Activated naive CD4-positive, alpha-beta T cell (primary cell): ENCODE measurements at places on chromosomes 2 and 18.

GRCh38 chr2:96697476-96697875 lies 42.4 kb downstream of the LMAN2L start:
- no peak for DNase-seq

DNA sequence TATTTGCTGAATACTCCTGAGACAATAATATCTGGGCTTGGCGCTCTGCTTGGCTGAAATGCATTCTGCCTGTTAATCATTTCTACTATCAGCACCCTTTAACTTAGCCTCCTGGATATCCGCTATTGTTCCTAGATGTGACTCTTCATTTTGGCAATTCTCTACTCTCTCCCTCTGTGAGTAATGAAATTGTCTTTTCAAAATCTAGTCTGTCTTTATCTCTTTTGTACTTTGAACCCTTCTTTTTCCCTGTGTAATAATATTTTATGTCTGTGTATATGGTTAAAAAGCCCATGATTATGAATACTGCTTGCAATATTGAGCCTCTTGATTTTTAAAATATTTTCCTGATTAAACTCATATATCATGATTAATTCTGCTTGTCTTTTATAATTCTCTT lies 6.2 kb upstream of the REV1 start:
- DNase-seq, result no peak

GRCh38 chr18:24488824-24489493 lies 28.5 kb downstream of the HRH4 start:
- DNase-seq, result no peak

DNA sequence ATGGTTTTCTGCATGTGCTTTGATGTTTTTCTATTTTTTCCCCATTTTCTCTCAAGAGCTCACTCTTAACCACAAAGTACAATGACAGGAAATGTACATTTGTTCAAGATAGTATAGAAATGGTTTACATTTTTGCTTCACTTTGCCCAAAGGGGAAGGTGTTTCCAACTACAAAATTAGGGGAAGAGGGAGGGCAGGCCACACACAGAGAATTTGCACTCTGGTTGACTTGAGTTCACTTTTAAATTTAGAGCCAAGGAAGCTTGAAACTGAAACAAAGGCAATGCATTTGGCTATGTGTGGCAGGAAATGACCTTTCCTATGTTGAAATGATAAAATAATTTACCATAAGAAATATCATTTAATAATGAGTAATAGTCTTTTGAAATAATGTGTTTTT lies 19.1 kb upstream of the VIT start:
- DNase-seq, result no peak

DNA sequence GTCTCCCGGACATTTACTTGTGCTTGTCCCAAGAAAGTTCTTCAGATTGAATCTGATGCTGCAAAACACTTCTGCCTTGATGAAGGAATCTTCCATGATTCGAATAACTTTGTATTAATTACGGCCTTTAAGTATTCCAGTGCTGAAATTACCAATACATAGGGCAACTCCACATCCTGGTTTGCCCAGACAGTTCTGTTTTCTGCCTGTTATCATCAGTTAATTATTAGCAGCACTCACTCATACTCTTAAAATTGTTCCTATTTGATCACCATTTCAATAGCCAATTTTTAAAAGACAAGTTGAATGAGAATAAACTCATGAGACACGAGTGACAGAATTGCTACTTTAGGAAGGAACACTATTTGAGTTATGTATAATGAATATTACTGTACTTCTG lies 620.7 kb upstream of the ZEB2 start:
- DNase-seq, result no peak

DNA sequence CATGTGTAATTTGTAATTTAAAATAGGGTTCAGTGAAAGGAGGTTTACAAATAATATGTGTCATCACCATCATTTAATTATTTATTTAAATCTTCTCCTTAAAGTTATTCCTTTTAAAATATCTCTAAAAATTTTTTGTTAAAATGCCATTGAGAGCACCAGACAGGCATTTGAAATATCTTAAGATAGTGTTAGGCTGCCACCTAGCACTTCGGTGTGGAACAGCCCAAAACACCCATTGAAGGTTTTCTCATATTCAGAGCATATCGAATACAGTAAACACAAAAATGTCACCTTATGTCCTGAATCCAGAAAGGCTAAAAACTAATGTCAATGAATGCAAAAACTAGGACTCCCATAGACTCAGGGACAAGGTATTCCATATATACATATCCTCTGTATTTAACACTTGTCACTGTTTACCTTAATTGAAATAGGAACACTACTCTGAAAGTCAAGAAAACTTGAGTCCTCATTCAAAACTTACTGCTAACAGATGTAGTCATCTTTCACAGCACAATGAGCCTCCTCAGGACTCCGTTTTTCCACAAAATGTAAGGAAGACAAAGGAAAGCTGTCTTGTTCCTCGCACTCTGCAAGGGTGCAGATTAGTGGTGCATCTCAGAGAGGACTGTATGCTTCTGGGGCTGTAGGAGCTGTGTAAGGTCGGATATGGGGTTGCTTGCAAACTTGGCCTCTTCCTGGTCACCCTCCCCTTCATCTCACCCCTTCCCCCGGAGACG lies 329.5 kb downstream of the PAX3 start:
- DNase-seq, result no peak

DNA sequence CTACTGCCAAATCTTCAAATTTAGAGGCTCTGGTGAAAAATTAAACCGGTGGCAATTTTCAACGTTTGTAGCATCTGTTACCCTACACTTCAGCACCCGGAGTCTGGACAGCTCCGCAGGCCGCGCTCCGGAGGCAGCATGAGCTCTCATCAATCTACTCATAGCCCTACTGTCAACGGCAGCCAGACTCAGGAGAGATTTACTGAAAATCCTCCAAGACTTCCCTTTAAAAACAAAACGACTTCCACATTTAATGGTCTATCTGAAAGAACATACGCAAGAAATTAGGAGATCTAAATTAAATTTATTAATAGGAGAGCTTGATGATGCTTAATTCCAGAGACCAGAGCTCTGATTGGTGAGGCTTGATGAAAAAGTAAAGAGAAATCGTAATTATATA lies 970 bp upstream of the ADCYAP1 start:
- no peak for DNase-seq

DNA sequence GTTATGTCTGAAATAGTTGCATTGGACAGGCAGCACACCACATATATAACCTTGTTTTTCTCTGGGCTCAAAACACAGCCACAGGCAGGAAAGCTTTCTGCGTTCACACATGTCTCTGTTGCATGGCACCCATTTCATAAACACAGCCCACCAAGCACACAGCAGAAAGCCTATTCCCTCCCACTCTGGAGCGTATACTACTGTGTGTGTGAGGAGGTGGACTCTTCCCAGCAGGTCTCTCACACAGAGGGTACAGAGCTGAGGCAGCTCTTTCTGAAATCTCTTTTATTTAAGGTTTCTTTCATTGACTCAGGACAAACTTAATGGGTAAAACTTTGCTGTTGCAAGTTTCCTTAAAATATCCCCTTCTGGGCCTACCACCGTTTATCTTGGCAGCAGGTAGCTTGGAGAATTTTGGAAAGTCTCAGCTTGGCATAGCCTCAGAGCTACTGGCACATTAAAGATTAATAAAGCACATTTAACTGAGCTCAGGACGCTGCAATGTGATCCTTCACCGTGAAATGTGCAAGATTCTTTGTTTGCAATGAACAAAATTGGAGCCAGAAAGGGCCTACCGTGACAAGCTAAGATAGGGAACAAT lies 105.1 kb upstream of the NCKAP5 start:
- no peak for DNase-seq

DNA sequence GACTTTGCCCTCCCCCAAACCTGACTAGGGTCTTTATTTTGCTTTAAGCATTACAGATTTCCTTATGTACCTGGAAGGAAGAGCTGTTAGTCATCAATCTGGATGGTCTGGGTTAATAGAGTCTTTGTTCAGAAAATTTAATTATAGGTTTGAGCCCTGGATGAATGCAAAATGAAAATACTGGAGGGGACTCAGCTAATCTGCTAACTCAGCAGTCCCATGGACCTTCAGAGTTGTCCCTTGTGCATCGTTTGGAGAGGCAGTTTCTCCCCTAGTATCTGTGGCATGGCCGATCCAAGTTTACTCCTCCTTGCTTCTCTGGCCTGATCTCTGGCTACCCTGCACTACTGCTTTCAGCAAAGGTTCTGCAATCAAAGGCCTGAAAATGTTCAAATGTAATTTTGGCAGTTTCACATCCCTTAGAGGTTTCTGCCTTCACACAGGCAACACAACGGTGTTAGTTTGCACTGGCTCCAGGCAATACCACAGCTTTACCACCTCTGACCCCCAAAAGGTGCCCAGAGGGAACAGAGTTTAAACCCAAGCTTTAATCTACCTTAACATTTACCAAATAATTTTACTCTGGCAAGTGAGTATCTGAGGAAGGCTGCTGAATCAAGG lies 134.3 kb downstream of the THADA start:
- no peak for DNase-seq

GRCh38 chr2:23791030-23791429 lies 135.9 kb downstream of the ATAD2B start:
- no peak for DNase-seq

DNA sequence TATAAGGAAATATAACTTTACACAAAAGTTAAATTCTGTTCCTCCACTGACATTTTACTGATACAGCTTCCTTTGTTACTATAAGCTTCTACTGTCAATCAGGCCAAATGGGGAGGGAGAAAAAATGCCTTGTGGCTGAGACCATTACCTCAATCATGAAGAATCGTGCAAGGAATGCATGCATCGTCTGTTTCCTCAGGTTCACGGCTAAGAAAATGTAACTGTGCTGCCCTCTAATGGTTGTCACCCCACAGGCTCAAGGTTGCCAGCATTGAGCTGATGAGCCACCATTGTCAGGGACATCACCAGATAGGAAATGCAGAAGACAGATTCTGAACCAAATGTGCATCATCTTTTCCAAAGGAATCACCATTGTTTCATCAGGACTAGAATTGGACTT lies 426.9 kb downstream of the CDH2 start:
- DNase-seq, result no peak

DNA sequence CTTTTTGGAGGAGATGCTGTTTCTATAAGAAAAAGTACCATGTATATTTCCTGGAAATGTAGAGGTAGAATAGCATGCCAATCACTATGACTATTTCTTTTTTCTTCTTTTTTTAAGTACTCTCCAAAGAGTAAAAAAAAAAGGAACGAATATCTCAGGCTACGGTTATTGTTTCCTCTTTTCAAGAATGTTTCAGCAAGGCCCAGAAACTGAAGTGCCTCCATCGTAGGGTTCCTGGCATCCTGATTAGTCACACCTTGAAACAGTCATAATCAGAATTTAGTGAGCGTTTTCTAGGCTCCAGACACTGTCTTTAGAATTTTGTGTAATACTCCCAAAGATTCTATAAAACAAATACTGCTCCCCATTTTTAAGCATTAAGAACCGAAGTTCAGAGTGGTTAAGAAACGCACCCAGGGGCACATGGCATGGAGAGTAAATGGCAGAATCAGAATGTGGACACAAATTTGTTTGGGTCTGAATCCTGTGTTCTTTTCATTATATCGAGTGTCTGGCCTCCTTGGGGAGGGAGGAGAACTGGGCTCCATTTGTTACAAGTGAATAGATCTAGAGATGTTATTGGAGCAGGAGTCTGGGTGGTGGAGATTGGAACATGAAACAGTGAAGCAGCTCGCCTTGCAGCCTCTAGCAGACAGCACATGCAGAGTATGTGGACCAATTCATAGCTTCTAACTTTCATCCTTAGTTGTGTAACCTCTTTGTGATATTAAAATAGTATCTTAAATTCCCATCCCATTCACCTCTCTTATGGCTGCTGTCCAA lies 26.7 kb downstream of the ZEB2 start:
- DNase-seq, result no peak

- DNase-seq, result no peak
Observed at GRCh38 chr2:5121642-5122041, 570.5 kb upstream of the SOX11 start.

DNA sequence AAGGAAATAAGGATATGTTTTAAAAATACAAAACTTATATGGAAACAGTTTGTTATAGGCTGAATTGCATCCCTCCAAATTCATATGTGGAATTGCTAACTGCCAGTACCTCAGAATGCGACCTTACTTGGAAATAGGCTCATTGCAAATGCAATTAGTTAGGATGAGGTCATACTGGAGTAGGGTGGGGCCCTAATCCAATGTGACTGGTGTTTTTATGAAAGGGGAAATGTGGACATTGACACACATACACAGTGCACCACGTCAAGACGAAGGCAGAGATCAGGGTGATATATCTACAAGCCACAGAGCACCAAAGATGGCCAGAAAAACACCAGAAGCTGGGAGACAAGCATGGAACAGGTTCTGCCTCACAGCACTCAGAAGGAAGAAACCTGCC lies 494.2 kb downstream of the TSN start:
- DNase-seq, result no peak

DNA sequence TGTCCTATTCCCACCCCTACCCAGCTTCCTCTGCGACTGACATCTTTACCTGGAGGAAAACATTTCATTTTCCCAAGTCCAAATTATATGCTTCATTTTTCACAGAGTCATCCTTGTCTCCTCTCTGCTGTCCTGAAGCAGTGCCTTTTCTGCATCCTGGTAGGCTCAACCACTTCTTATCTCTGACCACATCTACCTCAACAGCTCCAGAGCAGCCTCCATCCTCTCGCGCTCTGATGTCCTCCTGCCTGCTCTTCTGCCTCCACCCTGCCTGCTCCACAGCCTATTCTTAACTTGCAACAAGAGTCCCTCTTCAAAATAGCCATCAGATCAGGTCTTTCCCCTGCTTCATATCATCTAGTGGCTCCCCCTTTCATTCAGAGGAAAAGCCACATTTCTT lies 457.1 kb downstream of the PARD3B start:
- DNase-seq, result no peak

GRCh38 chr2:107338059-107338458 lies 452.1 kb upstream of the ST6GAL2 start:
- no peak for DNase-seq

- no peak for DNase-seq
Observed at GRCh38 chr18:35141567-35142274, 99.1 kb upstream of the ZNF397 start.

DNA sequence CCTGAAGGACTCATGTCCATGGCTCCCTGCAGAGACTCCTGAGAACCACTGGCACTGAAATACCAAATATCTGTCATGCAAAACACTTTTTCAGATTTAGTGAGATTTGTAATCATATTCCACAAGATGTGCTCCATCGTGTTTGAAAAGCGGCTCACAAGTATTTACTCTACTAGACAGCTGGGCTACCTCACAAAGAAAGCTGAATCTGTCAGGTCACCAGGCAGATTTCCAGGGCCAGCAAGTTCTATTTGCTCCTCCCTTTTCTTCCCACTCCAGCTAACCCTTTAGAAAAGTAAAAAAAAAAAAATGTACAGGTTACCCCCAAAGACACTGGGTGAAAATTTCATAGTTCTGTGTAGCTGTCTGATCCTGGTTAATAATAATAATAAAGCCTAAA lies 22.9 kb downstream of the WIPF1 start:
- DNase-seq, result no peak

- DNase-seq, result no peak
Observed at GRCh38 chr18:77108001-77108692, 24.4 kb downstream of the MBP start.

- DNase-seq, result no peak
Observed at GRCh38 chr2:152468899-152469692, 134.1 kb downstream of the FMNL2 start.
